Stimulated activated naive CD4-positive, alpha-beta T cell treated with Interleukin-2 at 50 U/mL for 16 hours (primary cell): ENCODE measurements at places on chromosomes 12 and 14.

GRCh38 chr14:90842726-90843125 lies 26.5 kb upstream of the TTC7B start:
- no peak for DNase-seq

- no peak for DNase-seq
Observed at GRCh38 chr14:104140213-104140462, 1.8 kb downstream of the KIF26A start.

GRCh38 chr14:33525626-33526025 lies 425.2 kb downstream of the EGLN3 start:
- no peak for DNase-seq

- DNase-seq: no peak
Observed at GRCh38 chr12:46548605-46549071, 176.1 kb upstream of the SLC38A2 start.

DNA sequence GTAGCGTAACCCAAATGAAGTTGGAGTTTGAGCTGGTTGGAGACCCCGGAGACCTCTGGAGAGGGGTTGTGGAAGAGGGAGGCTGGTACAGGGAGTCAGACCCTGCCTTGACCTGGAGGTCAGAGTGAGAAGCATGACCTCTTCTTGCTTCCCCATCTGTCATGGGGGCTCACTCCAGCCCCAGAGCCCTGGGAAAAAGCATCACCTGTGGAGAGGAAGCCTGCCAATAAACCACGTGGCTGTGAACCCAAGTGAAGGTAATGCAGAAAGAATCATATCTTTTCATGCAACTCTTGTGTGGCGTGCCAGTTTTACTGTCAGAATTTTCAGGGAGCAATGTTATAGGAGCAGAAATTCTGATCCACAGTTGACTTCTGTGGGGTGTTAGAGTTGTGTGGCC lies 178.5 kb upstream of the PRICKLE1 start:
- DNase-seq: no peak

DNA sequence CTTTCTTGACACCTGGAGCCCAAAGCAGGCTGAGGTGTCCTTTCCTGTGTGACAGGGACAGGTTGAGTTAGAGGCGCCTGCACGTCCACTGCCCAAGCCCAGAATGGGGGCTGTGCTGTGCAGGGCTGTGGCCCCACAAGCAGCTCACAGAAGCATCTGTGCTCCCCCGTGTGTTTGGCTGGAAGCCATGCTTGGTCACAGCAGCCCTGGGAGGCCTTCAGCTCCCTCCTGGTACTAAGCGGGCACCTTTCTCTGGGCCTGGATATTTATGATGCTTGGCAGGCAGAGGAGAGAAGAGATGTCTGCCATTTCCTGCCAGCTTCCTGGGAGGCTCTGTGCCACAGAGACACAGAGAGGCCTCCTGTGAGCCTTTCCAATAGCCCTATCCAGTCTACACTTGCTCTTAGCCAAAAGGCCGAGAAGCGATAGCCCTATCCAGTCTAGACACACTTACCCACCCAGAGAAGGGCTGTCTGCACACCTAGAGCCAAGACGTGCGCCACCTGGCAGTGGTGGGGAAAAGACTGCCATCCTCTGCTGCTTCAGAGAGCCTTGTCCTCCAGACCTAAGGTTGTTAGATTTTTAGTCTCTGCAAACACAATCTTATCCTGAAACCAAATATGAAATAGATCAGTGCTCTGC lies 117.4 kb downstream of the GCH1 start:
- no peak for DNase-seq

- DNase-seq: no peak
Observed at GRCh38 chr14:73684627-73685026, 29.6 kb downstream of the PNMA1 start.

- peak; percentile 8 for DNase-seq
Observed at GRCh38 chr12:131592972-131593371, 117.9 kb upstream of the SFSWAP start.

GRCh38 chr12:77315407-77315806 lies 250.0 kb upstream of the E2F7 start:
- no peak for DNase-seq

- DNase-seq: no peak
Observed at GRCh38 chr14:37143475-37143874, 28.9 kb downstream of the SLC25A21 start.
